ENCODE measurements at places on chromosomes 16 and 17.

DNA sequence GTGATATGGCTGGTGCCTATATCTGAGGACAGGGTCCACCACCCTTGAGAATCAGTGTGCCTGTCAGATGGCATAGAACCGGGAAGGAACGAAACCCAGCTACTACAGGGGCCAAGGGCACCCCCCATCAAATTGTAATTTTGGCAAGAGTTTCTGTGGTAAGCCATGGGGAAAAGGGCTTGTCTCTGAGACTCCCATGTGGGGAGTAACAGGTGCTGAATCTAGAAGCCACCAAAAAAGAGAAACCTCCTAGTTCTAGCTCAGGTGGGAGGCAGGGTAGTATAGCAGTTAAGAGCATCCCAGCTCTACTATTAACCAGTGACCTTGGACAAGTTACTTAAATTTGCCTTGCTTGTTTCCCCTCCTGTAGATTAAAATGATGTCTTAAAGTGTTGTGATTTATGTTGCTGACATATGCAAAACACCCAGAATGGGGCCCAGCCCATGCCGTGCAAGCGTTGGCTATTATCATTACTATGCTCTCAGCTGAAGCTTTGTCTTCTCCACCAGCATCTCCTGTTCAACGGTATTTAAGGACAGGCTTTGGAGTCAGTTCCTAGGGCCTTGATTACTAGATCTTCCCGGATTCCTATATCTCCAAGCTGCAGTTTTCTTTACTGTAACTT is 210.7 kb upstream of the NLRP1 start:
- no peak for DNase-seq

- no peak for DNase-seq
Measured at GRCh38 chr16:81151648-81152310, 55.6 kb upstream of the GCSH start.

DNA sequence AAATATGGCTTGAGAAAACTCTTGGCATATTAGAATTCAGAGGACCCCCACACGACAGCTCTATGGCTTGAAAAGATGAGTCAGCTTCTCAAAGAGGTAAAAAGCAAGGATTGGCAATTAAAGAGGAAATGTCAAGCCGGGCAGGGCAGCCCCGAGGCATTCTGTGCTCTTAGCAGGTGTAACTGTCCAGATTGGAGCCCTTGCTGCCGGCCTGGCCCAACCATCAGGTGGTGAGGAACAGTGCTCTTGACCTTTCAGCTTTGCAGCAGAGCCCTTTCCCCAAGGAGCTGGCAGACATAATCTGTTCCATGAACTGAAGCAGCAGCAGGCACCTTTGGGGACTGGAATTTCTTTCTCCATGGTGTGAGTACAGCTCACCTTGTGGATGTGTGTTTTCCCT is 287.8 kb downstream of the UTP18 start:
- no peak for DNase-seq

- no peak for DNase-seq
Measured at GRCh38 chr17:67448449-67448848, 71.4 kb downstream of the PITPNC1 start.

DNA sequence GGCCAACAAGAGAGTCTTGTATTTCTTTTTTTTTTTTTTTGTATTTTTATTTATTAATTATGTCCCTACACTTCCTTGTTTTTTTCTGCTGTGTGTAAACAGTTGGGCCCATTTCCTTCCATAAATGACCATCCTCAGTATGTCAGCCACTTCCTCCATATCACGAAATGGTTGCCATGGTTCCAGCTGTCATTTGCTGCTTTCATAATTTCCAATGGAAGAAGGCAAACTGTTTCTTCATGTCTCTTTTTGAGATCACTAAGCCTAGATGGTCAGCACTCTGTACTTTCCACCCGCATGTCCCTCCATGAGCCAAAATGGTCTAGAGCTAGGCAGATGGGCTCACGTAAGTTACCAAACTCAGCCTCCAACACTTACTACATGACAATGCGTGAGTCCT is 133.5 kb upstream of the FOXF1 start:
- DNase-seq, result no peak

All from mesenchymal stem cell (in vitro differentiated cells and primary cell).